ENCODE measurements at places on chromosomes 3 and 15. TPM values are rescaled to one million over a fixed set of nuclear protein-coding genes. Genes with fewer than 3 reads are reported as not detected.
A peak's percentile ranks its signal among the peaks of the same experiment; 100 is the strongest.

The LRRC2 gene
- not detected for polyA plus RNA-seq

The SST gene
- not detected for polyA plus RNA-seq

The SAMMSON gene
- polyA plus RNA-seq: not detected

GRCh38 chr3:152245498-152246170 is 23.1 kb upstream of the MBNL1 start:
- H3K36me3 ChIP-seq: no peaks in the 10 kb centered on the region
- no peaks in the 10 kb centered on the region for H3K27me3 ChIP-seq
- peaks cover 39% of the 10 kb centered on the region for H3K4me1 ChIP-seq
- H3K4me3 ChIP-seq: peak overlapping the region; percentile 57
- peak overlapping the region; percentile 86 for H3K27ac ChIP-seq

DNA sequence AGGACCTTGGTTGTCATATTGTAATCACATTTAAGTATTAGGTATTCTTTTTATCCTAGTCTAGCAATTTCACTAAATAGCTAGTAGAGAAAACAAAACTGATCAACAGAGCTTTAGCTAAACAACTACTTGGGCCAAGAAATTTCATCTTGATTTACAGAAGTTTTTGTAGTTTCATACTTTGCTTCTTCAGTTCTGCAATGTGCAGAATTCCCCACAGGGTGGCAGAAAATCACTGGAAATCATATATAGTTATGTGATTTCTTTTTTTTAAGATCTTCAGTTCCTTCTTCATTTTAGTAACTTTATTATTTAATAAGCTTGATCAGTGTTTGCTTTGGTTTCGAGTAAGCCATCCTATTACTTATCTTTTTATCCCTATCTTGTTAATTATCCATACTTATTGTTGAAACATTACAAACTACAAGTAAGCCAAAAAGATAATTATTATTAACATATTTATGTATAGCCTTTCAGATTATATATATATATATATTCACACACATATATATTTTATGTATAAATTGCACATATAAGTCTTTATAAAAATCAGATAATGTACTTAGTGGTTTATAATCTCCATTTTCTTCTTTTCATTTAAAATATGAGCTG is 2.2 kb upstream of the BNIP2 start:
- H3K36me3 ChIP-seq: no peaks in the 10 kb centered on the region
- H3K27me3 ChIP-seq: no peaks in the 10 kb centered on the region
- peak; percentile 57 for DNase-seq
- H3K27ac ChIP-seq: no peak overlapping the region
- H3K4me3 ChIP-seq: no peak overlapping the region
- H3K4me1 ChIP-seq: peaks cover 25% of the 10 kb centered on the region

DNA sequence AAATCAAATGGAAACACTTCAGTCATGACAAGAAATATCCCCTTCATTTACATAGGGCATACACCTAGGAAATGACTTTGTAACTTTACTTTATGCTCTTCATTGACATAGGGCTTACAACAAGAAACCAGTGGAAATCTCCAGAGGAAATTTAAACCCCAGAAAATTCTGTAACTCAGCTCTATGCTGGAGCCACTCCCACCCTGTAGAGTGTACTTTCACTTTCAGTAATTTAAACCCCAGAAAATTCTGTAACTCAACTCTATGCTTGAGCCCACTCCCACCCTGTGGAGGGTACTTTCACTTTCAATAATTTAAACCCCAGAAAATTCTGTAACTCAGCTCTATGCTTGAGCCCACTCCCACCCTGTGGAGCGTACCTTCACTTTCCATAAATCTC is 987.1 kb upstream of the CADM2 start:
- H3K4me1 ChIP-seq: no peaks in the 10 kb centered on the region
- no peak overlapping the region for H3K4me3 ChIP-seq
- no peaks in the 10 kb centered on the region for H3K36me3 ChIP-seq
- H3K27me3 ChIP-seq: no peaks in the 10 kb centered on the region
- no peak for DNase-seq

DNA sequence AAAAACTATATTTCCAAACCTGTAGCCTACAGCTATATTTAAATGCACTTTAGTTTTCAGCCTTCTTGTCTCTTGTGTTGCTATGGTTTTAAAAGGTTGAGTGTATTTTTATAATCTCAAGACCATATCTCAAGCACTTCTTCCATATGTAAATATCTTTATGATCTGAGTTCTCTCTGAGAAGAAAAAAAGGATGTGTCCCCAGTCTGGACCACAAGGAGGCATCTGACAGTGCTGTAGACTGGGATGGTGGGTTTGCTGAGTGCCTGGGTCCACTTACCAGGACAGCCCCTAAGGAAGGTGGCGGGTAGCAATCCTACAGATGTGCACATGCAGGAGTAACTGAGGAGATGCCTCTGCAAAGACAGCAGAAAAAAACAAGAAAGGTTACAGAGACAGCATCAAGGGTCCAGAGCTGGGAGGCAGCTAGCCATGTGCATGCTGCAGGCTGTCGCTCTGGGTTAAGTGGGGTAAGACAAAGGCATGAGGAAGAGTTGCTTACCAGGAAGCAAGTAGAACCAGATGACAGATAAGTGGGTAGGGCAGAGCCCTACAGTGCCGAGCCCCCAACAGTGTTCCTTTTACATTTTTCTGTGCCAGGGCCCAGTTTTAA is 70.6 kb upstream of the SNRK start:
- DNase-seq: no peak
- no peaks in the 10 kb centered on the region for H3K36me3 ChIP-seq
- H3K4me3 ChIP-seq: no peak overlapping the region
- H3K27me3 ChIP-seq: no peaks in the 10 kb centered on the region

GRCh38 chr15:68343579-68344225 is 66.2 kb downstream of the FEM1B start:
- no peaks in the 10 kb centered on the region for H3K27me3 ChIP-seq
- H3K36me3 ChIP-seq: no peaks in the 10 kb centered on the region
- no peak overlapping the region for H3K4me3 ChIP-seq
- H3K4me1 ChIP-seq: no peaks in the 10 kb centered on the region
- DNase-seq: no peak

DNA sequence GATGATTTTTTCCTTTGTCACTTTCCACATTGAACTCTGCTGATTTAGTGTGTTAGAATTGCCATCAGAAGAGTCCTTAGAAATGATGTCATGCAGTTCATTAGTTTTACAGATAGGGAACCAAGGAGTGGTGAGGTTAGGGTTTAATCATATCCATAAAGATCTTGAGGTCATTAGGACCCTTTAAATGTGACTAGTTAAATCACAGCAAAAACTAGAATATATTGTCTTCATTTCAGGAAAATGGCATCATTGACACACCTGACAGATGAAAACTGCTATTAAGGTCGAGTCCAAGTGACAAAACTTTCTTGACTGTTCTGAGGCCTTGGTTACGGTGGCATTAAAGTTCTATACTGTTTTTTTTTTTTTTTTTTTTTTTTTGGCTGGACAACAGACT is 50.5 kb downstream of the MBNL1 start:
- H3K4me3 ChIP-seq: no peak overlapping the region
- peaks cover 92% of the 10 kb centered on the region for H3K4me1 ChIP-seq
- H3K36me3 ChIP-seq: no peaks in the 10 kb centered on the region
- DNase-seq: no peak
- no peak overlapping the region for H3K27ac ChIP-seq

DNA sequence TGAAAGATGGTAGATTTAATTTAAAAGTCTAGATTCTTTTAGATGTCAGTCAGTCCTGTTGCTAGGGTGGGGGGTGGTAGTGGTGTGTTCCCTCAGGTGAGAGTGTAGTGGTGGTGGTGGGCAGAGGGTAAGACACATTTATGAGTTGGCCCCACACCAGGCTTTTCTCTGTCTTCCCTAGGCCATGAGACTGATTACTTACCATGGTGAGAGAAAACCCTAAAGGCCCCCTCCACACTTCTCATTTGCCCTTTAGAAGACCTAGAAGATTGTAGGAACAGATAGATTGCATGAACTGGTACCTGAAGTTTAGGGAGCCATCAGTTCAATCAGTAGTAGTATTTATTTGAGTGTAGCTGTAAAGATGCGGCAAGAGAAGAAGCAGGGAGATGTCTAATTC is 20.9 kb downstream of the FNDC3B start:
- H3K27me3 ChIP-seq: no peaks in the 10 kb centered on the region
- H3K27ac ChIP-seq: no peak overlapping the region
- no peak overlapping the region for H3K4me3 ChIP-seq
- no peak for DNase-seq
- H3K36me3 ChIP-seq: no peaks in the 10 kb centered on the region

DNA sequence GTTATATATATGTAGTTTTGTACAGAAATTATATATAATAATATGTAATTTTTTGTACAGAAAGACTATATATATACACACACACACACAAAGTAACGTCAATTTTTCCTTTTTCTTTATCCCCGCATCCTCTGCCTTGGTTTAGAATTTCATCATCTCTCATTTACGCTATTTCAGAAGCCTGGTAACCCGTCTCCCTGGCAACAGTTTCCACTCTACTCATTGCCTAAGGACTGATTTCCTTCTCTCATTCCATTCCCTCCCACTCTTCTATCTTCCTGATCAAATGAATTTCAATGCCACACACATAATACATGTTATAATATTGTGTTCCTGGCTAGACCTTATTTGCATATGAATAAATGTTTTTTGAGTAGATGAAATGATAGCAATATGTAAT is 47.8 kb upstream of the NDN start:
- H3K4me3 ChIP-seq: no peak overlapping the region
- H3K27ac ChIP-seq: no peak overlapping the region
- no peaks in the 10 kb centered on the region for H3K27me3 ChIP-seq

- H3K27ac ChIP-seq: no peak overlapping the region
- H3K27me3 ChIP-seq: no peaks in the 10 kb centered on the region
- H3K4me3 ChIP-seq: no peak overlapping the region
- H3K4me1 ChIP-seq: no peaks in the 10 kb centered on the region
- no peaks in the 10 kb centered on the region for H3K36me3 ChIP-seq
These were observed 100.4 kb downstream of the MYO5A start for GRCh38 chr15:52428297-52428696.

GRCh38 chr3:94935738-94936580 is 873.1 kb downstream of the NSUN3 start:
- H3K4me1 ChIP-seq: no peaks in the 10 kb centered on the region
- H3K27ac ChIP-seq: no peak overlapping the region
- H3K36me3 ChIP-seq: no peaks in the 10 kb centered on the region
- no peaks in the 10 kb centered on the region for H3K27me3 ChIP-seq
- no peak overlapping the region for H3K4me3 ChIP-seq
- DNase-seq: no peak

DNA sequence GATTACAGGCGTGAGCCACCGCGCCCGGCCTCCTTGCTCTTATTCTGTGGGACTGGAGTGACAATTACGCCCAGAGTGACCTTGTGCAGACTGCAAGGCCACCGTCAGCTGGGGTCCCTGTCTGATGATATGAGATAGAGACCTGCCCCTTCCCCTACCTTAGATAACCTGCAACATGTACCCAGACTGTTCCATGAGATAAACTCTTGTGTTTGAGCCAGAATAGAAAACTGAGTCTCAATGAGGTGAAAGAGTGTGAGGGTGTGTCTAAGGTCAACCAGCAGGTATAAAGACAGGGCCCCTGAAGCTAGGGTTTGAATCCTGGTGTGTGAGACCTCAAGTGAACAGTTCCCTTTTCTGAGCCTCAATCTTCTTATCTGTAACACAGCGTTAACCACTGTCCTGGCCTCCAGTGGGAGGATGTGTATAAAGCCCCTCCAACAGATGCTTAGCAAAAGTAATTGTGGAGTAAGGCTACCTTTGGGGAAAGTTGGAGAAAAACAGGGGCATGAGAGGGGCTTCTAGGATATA is 6.0 kb downstream of the TADA3 start:
- peak overlapping the region; percentile 29 for H3K27ac ChIP-seq
- no peak overlapping the region for H3K4me3 ChIP-seq
- H3K4me1 ChIP-seq: peaks cover 37% of the 10 kb centered on the region
- DNase-seq: no peak
- H3K27me3 ChIP-seq: no peaks in the 10 kb centered on the region
- peaks cover 41% of the 10 kb centered on the region for H3K36me3 ChIP-seq
